ENCODE measurements at places on chromosomes 3 and 15.

DNA sequence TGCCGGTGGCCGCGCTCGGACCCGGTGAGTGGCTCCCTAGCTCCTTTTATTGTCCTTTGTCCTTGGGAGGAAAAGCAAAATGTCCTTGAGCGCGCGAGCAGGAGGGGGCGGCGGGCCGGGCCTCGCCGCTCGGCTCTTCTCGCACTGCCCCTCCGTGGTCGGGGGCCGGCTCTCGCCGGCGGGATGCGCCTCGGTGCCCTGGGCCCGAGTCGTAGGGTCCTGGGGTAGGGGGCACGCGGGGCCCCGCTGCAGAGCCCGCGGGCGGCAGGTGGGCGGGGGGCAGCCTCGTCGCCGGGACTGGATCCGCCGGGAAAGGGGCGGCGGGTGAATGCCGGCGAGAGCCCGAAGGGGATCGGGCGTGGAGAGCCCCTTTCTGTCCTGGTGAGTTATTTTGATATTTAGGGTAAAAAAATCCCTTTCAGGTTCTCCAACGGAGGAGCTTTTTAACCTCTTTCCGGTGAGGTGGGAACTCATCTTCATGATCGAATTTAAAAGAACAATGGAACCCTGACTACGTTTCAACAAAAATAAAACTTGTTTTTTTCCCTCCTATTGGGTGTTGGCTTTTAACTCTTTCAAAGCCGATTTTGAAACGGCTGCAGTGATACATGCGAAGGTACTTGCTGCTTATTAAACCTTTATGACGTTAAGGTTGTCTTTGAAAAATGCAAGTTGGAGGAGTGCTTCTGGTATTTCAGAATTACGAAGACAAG lies 16.8 kb upstream of the CHD2 start:
- peak; percentile 76 for DNase-seq

DNA sequence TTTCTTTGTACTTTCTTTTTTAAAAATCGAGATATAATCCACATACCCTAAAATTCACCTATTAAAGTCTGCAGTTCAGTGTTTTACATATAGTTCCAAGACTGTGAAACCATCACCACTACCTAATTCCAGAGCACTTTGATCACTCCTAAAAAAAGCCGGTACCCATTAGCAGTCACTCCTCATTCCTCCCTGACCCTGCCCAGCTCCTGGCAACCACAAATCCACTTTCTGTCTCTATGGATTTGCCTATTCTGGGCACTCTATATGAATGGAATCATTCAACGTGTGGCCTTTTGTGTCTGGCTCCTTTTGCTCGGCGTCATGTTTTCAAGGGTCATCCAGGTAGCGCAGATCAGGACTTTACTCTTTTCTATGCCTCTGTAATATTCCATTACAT lies 17.3 kb downstream of the TRPM1 start:
- no peak for DNase-seq

DNA sequence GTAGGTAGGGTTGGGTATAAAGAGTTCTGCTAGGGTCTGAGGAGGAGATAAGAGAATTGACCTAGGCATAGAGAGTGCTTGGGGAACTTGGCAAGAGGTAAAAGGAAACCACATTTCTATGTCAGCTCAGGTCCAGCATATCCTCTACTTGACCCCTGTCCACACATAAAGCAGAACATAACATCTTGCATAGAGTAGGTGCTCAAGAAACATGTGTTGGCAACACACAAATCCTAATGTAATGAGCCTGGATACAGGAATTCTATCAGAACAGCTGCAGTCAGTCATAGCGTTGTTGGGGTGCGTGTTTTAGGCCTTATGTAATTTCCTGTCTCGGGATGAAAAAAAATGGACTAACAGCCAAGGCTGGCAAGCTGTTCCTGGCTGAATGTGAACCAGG lies 35.0 kb upstream of the PLCL2 start:
- no peak for DNase-seq

DNA sequence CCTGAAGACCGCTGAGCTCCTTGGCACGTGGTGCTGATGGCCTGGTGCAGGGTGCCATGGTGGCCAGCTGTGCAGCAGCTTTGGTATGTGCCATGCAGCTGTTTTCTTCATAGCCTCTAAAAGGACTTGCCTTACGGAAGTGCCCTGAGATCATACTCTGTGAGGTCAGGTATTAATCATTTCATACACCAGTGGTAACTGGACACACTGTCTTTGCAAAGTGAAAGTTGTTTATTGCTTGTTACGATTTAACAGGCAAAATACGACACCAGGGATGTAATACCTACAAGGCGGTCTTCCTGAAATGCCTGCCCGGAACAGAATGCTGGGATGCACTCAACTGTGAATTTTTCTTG lies 184.6 kb downstream of the ATP10A start:
- no peak for DNase-seq

GRCh38 chr3:114756506-114757279 lies 390.4 kb downstream of the ZBTB20 start:
- DNase-seq = no peak

DNA sequence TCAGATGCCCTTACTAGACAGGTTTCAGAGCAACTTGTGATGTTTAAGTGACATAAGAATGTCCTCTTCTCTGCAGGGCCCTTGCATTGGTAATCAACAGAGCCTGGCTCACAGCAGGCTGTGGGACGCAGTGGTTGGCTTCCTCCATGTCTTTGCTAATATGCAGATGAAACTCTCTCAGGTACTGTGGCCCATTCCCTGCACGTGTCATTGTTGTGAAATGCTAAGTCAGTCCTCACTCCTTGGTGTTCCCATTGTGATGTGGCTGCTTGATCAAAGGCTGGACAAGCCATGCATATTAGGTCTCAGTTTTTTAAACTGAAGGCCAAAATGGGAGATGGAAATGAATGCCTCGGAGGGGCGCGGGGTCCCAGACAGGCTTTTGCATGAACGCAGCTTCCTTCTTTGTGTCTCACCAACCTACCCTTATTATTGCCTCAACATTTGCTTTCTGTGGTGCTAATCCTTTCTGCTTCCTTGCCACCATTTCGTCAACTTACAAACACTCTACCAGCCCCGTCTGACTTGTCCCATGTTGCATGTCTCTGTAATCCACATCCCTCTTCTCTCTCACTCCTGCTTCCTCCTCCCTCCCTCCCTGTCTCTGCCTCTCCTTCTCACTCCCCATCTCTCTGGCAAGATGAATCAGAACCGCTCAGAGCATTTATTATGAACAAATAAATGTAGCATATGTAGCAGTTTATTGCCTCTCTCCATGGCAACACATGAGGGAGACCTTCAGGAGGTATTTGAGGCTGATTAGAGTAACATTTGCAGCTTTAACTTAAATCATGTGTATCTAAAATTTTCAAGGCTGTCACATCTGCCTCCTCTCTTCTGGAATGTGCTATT lies 133.2 kb upstream of the CHRM5 start:
- no peak for DNase-seq

DNA sequence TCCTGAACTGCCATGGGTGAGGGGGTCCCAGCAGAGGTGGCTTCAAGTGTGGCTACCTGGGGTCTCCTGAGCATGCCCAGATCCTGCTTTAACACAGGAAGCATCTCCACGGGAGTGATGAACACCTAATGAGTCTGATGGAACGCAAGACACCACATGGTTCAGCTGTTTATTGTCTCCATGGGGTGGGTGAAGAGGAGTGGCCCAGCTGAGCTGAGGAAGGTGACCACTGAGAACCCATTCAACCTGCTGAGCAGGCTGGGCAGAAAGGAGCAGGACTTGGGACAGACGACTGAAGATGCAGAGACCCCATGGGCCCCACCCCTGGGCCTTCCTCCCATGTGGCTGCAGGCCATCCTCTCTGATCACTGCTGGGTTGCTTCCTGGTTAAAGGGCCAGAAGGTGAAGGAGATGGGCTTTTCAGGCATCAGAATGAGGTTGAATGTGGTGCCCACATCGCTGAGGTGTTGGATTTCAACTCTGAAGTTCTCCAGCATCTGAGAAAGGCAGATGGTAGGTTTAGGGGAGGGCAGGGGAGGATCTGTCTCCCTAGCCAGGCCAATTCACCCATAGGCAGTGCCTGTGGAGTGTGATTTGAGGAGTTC lies 29.7 kb downstream of the CYP11A1 start:
- DNase-seq = no peak

- DNase-seq = no peak
Measured at GRCh38 chr3:111882799-111883198, 23.7 kb downstream of the PHLDB2 start.
